ENCODE measurements at places on chromosomes 7 and 10.
A peak's percentile ranks its signal among the peaks of the same experiment; 100 is the strongest.

DNA sequence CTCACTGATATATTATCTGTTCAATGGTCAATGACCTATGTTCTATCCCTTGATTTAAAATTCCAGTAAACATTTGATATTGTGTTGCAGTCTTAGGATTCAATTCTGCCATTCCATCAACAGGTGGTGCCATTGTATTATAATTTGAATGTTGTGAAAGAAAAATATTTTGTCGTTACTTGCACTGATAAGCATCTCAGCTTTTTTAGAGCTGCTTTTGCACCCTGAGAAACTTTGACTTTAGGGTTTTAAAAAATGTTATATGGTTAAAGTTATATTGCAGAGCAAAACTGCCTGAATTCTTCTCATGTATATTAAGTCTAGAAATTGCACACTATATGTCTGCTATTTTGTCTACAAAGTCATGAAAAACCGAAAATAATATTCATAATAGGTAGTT is 18.8 kb upstream of the MINDY3 start:
- DNase-seq: peak; percentile 40

- DNase-seq: no peak
Observed at GRCh38 chr7:138903859-138904435, 77.2 kb downstream of the KIAA1549 start.

DNA sequence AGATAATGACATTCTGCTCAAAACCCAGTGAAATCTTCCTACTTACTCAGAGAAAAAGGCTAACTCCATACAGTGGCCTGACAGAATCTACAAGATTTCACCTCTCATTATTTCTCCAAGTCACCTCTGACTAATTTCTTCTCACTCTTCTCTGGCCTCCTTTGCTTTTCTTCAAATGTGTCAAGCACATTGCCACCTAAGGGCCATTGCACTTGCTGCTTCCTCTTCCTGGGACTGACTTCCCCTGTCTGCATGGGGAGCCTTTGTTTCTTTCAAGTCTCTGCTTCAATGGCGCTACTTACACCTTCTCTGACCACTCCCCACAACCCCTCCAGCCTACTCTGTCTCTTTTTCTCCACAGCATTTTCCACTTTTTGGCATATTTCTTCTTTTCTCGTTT is 36.0 kb downstream of the PRTFDC1 start:
- no peak for DNase-seq

- DNase-seq: peak; percentile 67
Observed at GRCh38 chr7:77247206-77247850, 47.7 kb upstream of the FGL2 start.

- DNase-seq: no peak
Observed at GRCh38 chr10:80277016-80277415, 12.4 kb downstream of the MAT1A start.

GRCh38 chr7:53191191-53191695 is 155.8 kb downstream of the POM121L12 start:
- peak; percentile 8 for DNase-seq

DNA sequence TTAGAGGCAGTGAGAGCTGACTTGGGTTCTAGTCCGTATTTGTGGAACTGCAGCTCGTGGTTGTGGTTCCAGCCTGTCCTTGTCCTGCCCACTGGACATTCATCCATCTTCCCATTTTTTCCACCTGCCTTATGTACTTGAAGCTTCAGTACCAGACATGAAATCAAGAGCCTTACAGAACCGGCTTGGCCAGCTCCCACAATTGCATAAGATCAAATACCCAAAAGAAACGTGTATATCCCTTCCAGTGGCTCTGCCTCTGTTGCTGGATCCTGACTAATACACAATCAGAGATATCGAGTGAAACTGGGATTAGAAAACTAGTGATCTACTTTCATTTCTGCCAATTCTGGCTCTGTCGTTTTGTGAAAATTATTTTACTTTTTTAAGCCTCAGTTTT is 23.8 kb upstream of the LIPA start:
- DNase-seq: no peak

- DNase-seq: no peak
Observed at GRCh38 chr10:110058212-110058611, 50.4 kb downstream of the ADD3 start.

DNA sequence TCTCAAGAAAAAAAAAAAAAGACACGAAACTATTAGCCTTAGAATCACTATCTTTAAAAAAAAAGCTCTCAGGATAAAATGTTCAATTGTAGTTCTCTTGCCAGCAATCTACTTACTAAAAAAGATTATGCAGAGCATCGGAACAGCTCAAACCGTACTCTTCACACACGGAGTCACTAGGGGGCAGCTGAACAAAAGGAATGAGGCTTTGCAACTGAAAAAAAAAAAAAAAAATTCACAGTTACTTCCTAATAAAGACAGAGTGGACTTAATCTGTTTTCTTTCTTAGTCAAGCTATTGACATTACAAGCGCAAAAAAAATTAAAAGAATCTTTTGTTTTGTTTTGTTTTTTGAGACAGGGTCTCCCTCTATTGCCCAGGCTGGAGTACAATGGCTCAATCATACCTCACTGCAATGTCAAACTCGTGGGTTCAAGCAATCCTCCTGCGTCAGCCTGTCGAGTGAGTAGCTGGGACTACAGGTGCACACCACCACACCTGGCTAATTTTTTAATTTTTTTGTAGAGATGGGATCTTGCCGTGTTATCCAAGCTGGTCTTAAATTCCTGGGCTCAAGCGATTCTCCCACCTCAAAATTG is 11.5 kb downstream of the PMS2 start:
- peak; percentile 75 for DNase-seq

DNA sequence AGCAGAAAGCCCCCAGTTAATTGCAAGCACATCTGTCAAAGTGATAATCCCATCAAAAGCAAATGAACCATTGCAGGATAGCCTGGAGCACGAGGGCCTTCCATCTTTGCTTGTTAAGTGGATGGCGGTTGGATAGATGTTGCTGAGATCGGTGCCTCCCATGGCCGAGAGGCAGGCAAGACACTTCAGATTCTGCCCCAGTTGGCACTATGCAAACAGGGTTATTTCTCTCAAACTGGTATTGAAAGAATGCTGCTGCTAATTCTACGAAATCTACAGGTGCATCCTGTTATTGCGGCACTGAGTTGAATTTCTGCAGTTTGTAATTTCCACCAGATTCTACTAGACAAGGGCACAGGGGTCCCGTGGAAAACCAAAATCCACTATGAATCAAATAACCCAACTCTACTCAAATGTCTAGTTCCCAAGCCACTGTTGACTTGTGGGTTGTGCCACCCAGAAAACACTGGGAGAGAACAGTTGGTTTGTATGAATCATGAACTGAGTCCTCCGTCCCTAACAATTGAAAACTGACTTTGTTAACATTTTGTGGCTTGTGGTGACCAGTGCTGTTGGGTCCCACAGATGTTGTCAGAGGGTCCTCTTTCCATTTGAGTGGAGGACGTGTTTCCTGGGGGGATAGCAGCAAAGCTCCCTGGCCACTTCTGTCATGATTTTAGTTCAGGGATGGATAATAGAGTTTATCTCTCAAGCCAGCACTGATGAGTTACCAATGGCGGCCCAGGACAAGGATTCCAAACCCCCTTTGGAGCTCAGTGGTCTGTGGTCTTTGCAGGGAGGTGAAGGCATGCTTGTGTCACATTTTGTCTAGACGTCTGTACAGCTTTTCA is 7.1 kb upstream of the IL2RA start:
- no peak for DNase-seq

GRCh38 chr7:24172856-24173255 is 111.1 kb upstream of the NPY start:
- no peak for DNase-seq

- DNase-seq: no peak
Observed at GRCh38 chr7:84108787-84109186, 85.8 kb downstream of the SEMA3A start.

DNA sequence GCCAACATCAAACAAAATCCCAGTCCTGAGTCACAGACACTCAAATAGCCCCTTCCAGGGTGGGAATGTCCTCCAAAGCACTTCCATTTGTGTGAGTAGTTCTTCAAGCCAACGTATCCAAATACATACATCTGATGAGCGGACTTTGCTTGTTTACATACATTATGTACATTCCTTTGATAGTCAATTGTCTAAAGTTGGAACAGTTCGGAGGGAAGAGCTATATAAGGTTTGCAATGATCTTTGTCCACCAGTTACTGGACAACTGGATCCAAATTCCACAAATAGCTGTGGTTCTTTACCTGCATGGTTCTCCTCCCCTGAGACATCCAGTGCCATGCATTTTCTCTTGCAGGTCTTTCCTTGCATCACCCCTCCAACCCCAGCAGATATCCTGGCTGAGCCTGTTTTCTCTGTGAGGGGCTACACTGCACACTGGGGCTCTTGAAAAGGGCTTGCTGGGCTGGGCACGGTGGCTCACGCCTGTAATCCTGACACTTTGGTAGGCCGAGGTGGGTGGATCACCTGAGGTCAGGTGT is 4.7 kb upstream of the MGMT start:
- no peak for DNase-seq

DNA sequence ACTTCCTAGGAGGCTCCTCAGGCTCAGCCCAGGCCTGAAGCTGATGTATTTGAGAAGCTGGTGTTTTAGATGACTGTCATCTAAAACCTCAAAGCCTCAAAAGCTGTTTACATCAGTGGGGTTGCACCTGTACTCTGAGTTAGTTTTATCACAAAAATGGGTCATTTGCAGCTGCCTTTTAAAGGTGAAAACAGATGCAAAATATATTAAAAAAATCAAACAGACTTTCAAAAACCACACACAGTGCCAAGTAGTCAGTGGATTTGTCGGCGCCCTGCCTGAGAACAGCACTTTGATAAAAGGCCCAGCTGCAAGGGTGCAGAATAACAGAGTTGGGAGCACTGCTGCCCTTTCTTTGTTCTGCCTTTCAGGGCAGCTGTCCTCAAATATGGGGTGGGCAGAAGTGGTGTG is 103.0 kb downstream of the VOPP1 start:
- DNase-seq: peak; percentile 67

DNA sequence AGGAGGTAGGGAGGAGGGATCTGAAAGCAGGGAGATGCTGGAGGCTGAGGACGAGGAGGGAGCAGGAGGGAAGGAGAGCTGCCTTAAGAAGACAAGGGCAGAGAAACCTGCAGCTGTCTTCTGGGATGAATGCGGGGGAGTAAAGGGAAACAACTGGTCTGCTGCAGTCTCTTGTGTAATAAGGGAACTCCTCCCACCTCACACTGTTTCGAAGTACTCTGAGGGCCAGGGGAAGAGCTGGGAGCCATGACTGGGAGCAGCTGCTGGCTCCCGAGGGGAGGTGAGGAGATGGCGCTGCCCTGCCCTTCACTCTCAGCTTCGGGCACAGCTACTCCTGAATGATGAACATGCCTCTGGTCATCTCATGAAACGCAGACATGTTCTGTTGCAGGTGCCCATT is 65.1 kb downstream of the CLEC2L start:
- DNase-seq: no peak

DNA sequence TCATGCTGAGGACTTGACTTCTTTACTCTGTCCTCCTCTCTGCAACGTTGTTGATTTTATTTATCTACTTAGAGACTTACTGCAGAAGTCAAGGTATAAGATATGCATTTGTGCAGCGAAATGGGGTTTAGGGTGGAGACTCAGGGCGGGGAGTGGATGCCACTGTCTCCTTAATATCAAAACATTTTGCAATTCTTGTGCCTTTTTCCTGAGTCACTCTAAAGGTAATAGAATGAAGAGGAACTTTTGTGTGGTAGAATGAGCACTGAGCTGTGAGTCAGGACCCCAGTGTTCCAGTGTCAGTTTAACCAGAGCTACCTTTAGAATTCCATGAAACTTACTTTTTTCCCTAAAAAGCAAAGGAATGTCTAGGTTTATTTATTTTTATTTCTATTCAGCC is 78.2 kb downstream of the VTI1A start:
- no peak for DNase-seq

GRCh38 chr7:47962262-47962661 is 14.0 kb upstream of the PKD1L1 start:
- DNase-seq: no peak

DNA sequence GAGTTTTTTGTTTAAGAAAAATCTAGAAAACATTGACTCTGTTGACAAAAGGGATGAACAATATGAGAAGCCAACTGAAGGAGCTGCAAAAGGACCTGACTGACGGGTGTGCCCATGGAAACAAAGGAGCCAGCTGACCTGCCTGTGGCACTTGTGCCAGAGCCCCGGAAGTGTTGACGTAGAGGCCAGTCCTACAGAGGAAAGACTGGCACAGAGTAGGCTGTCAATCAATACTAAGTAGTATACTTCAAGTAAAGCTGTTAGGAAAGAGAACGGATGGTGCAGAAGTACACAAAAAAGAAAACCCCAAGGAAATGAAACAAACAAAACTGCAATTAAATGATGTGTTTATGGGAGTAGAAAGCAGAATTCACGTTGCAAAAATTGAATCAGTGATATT is 19.0 kb upstream of the ABI1 start:
- DNase-seq: peak; percentile 53

Measured in Ammon's horn (tissue), 1 donor.